ENCODE measurements at places on chromosomes 7 and 10.

- no peak for DNase-seq
Measured at GRCh38 chr7:121084256-121084655, 95.7 kb downstream of the CPED1 start.

DNA sequence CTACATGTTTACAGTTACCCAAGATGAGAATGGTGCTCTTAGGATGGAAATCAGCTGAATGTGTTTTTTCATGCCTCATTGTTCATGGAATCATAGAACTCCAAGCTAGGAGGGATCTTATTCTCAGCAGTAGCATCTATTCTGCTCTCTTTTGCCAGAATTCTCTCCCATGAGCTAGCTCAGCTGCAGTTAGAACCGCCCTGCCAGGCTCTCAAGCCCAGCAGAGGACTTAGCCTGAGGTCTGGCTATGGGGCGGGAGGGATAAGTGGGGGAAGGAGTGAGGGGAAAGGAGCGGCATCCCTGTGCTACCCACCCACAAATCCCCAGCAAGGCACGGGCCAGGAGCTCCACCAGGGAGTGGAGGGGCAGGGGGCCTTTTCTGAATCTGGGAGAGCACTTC lies 120.7 kb upstream of the PLXNA4 start:
- DNase-seq, result no peak

DNA sequence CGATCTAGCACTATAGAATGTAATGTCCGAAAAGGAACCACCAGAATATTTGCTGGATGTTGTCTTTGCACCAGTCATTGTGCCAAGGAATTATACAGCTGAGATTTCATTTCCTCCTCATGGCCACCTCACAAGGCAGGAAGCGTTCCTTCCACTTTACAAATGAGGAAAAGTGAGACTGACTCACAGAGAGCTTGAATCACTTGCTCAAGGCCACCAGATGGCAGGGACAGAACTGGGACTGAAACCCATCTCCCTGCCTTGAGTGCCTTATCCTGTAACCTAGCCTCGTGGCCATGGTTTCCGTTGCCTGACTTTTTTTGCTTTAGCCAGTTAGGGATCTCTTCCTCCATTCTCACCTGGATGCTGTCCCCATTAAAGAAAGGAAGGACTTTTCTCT lies 44.7 kb upstream of the PDZD8 start:
- no peak for DNase-seq

- no peak for DNase-seq
Measured at GRCh38 chr10:3887404-3887803, 102.4 kb upstream of the KLF6 start.

GRCh38 chr7:117790251-117790650 lies 83.0 kb downstream of the CTTNBP2 start:
- DNase-seq, result no peak

DNA sequence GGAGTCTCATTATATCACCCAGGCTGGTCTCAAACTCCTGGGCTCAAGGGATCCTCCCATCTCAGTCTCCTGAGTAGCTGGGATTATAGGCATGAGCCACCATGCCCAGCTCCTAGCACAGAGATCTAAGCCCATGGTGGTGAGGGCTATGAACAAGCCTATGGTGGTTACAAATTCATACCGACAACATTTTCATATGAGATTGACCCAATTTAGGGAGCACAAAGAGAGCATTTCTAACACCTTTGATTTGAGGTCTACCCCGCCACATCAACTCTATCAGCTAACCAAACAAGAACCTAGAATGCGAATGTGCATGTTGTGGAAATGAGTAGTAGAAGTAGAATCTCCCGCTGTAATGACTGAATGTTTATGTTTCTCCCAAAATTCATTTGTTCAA lies 14.2 kb upstream of the PRF1 start:
- peak; percentile 40 for DNase-seq

DNA sequence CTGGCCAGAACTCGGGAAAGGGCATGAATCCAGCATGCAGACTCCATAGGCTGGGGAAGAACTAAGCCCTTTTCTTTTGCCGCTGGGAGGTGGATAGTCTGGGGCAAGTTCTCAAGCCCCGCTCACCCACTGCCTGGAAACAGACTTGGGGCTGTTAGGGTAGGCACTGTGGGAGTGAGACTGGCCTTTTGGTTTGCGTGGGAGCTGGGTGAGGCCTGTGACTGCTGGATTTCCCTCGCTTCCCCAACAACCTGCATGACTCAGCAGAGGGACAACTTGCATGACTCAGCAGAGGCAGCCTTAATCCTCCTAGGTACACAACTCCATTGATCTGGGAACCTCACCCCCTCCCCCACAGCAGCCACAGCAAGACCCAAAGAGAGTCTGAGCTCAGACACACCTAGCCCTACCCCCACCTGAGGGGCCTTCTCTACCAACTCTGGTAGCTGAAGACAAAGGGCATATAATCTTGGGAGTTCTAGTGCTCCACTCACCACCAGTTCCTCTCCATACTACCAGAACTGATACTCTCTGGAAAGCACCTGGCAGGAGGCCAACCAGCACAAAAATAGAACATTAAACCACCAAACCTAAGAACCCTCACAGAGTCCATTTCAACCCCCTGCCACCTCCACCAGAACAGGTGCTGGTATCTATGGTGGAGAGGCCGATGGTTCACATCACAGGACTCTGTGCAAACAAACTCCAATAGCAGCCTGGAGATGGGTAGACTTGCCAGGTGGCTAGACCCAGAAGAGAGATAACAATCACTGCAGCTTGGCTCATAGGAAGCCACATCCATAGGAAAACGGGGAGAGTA lies 81.4 kb upstream of the LAMB4 start:
- DNase-seq, result no peak

- DNase-seq, result no peak
Measured at GRCh38 chr10:101896225-101896877, 52.8 kb upstream of the KCNIP2 start.

GRCh38 chr10:83582407-83583095 lies 556.8 kb upstream of the GHITM start:
- no peak for DNase-seq

DNA sequence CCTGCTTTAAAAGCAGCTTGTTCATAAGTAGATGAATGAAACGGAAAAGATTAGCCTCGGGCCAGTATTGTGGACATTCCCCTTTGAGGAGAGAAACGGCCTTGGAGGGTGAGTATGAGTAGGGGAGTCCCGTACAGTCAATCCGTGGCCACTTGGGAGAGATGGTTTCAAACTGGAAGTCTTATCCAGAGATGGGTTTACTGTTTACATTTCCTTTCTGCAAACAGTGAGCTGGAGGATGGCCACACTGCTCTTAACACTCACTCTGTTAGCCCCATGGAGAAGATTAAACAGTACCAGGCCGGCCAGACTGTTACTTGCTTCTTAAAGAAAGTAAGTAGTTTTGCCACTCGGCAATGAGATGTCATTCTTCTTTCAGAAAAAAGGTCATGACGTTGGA lies 20.3 kb downstream of the CALHM2 start:
- DNase-seq, result no peak

GRCh38 chr10:37854626-37855025 lies 2.8 kb downstream of the ZNF248 start:
- no peak for DNase-seq

DNA sequence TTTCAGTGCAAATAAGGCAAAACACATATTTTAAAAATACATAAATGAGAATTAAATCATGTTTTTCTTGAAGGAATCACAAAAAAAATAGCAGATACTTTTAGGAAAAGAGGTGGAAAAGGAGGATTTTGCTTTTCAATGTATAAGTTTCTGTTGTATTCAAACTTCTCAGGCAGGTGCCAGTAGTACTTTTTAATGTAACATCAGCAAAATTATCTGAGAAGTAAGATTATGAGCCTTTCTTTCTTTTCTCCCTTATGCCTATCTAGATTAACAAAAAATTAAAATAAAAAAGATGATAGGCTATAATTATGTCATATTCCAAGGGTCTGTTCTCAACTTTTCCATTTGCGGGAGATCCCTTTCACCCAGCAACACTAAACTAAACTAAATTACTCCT lies 2.6 kb downstream of the DRGX start:
- no peak for DNase-seq

GRCh38 chr7:128270826-128271272 lies 29.8 kb downstream of the LEP start:
- no peak for DNase-seq

DNA sequence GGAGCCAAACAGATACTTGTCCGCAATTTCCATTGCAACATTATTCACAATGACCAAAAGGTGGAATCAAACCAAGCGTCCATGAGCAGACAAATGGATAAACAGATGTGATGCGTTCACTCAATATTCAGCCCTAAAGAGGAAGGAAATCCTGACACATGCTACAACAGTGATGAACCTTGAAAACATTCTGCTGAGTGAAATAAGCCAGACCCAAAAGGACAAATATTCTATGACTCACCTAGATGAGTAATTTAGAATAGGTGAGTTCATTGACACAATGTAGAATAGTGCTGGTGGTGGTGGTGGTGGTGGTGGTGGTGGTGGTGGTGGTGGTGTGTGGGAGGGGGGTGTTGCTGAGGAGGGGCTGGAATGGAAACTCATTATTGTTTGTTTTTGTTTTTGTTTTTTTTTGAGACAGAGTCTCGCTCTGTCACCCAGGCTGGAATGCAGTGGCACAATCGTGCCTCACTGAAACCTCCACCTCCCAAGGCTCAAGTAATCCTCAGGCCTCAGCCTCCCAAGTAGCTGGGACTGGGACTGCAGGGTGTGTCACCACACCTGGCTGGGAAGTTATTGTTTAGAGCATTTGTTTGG lies 28.6 kb downstream of the SMKR1 start:
- DNase-seq, result no peak

DNA sequence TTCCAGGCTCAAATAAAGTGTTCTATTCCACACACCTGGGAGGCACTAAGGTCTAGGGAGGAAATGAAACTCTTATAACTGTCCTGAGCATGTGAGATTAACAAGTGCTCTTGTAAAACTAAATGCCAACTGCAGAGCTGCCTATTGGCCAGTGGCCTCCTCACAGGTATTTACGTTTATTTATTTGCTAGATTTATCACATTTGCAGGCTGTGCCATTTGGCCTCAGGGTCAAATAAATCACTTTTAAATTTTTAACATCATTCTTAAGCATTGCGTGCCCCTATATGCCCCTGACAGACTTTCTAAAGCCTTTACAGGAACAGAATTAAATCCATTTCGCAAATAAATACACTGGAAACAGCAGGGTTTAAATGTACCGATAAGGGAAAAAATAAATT lies 381.8 kb upstream of the NFE2L3 start:
- DNase-seq, result no peak

DNA sequence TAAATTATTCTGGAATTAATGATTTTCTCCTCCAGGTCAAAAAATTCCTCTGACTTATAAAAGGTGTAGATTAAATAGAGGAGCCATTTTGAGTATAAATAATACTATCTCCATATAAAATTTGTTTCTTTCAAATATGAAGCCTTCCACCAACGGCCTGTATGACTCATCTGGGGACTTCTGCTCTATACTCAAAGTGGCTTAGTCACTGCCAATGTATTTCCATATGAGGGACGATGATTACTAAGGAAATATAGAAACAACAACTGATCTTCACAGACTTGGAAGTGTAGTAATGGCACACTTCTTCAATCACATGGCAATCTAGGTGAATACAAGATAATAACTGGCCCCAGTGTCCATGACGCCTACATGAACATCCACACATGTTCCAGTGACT lies 335.6 kb upstream of the HGF start:
- DNase-seq, result no peak

DNA sequence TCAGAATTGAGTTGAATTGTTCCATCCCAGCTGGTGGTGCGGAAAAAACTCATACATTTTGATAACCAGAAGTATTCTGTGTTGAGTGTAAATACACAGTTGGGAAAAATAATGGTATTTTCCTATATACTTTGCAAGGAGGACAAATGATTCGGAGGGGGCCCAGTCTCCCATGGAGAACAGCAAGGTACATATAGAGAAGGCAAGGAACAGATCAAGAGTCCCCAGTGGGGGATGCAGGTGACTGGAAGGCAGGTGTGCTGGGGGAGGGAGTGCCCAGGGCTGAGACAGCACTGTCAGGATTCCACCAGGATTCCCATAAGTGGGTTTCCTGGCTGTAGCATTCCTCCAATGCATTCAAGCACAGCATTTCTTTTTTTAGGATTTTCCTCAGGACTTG lies 10.8 kb upstream of the ADCY1 start:
- DNase-seq, result no peak

GRCh38 chr10:51617576-51618235 lies 81.7 kb downstream of the CSTF2T start:
- DNase-seq, result no peak

DNA sequence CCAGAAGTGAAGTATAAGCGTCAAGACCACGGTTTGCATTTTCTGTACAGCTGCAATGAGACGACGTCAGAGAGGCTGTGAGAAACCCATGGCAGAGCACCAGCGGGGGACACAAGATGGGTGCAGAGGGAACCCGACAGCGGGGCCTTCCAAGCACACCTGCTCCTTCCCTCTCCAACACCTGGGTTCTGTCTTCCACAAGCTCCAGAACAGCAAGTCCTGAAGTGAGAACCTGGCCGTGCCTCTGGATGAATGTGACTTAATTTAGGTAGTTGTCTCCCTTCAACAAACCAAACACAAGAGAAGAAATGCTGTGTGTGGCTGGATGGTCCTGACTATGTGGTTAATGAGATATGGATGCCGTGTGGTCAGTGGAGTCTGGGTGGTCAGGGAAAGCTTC lies 76.1 kb downstream of the ADAM12 start:
- no peak for DNase-seq

DNA sequence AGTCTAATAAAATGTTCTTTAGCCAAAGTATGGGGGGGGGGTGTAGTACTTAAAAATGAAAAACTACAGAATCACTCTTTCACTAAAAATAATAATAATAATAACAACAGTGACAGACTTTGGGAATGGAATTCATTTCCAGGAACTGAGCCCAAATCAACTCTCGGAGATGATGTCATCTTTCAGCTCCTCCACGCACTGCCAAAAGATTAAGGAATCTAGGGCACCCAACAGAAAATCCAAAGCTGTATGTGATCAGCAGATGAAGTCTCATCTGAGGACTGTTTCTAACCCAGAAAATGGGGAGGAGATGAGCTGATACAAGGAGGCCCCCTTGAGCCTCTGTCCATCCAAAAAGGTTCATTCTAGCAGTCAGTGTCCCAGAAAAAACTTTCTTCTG lies 54.5 kb downstream of the GRB10 start:
- no peak for DNase-seq

DNA sequence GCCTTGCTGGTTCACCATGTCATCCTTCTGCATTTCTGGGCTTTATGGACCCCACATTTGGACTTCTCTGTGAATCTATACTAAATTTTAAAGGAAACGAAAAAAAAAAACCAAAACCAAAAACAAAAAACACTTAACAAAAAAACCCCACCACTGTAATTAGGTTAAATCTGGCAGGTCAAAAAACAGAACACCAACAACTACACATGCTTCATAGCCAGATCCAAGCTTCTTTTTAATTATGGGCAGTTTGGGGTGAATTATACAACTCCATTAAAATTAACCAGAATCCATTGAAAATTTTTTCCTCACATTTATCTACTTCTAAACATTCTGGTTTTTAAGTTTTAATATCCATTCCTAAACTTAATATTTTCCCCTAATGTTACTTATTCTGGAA lies 58.4 kb downstream of the CDK6 start:
- DNase-seq, result no peak

GRCh38 chr10:44195112-44196007 lies 189.5 kb downstream of the CXCL12 start:
- DNase-seq, result no peak

DNA sequence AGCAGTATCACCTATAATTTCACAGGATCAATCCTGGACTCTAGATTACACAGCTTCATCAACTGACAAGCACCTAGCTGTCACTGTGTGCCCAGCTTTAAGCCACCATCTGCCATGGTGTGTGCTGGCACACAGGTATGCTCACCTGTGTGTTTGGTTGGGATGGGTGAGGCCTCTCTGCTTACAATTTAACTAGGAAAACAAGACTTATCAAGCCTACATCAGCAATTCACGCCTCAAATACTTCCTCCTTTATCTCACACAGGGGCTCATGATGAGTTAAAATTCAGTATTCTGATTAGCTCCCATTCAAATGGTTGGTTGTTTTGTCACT lies 608.2 kb downstream of the PARD3 start:
- DNase-seq, result no peak
